Hematopoietic multipotent progenitor cell treated with erythropoietin and hydrocortisone succinate and interleukin-3 and kit ligand, for 4 days (in vitro differentiated cells): ENCODE measurements at places on chromosomes 3 and 15.
A peak's percentile ranks its signal among the peaks of the same experiment; 100 is the strongest.

GRCh38 chr15:63312286-63312685 lies 34.9 kb downstream of the APH1B start:
- DNase-seq, result no peak

GRCh38 chr3:25831578-25831977 lies 41.7 kb downstream of the OXSM start:
- DNase-seq, result peak; percentile 72

- no peak for DNase-seq
Observed at GRCh38 chr15:69358850-69359249, 55.3 kb upstream of the KIF23 start.

- DNase-seq, result no peak
Observed at GRCh38 chr3:67245545-67245944, 247.4 kb downstream of the KBTBD8 start.

GRCh38 chr15:32994810-32995424 lies 199.6 kb downstream of the FMN1 start:
- DNase-seq, result peak; percentile 63

DNA sequence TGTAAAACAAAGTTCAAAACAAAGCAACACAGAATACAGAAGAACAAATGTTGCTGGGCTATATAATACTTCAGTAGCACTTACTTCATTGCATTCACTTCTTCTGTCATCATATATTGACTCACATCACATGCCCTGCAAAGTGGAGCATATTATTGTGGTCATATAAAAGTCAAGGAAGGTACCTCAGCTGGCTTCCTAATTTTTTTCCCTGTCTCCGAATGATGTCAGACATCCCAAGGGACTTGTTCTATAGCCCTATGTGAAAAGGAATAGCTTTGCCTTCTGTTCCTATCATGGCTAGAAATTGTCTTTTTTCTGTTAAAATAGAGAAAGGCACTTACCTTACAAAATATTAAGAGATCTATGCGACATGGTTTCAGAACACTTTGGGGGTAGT lies 109.4 kb downstream of the LRTM1 start:
- no peak for DNase-seq

DNA sequence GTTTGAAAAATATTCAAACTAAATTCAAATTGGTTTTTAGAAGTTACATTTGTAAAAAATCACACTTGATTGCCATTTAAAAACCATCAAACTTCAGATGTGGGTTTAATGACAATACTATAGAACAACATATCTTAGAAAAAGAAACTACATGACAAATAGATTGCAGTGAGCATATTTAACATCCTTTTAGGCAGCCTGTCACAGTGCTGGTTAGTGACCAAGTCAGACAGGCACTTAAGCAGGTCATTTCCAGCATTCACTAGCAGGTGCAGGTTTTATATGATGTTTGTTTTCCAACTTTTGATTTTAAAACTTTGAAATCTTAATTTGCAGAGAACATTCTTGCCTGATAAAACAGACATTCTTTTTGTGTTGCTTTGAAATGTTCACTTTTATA lies 115.7 kb downstream of the MBNL1 start:
- no peak for DNase-seq

GRCh38 chr3:179181021-179181472 lies 32.9 kb downstream of the PIK3CA start:
- DNase-seq, result peak; percentile 52

DNA sequence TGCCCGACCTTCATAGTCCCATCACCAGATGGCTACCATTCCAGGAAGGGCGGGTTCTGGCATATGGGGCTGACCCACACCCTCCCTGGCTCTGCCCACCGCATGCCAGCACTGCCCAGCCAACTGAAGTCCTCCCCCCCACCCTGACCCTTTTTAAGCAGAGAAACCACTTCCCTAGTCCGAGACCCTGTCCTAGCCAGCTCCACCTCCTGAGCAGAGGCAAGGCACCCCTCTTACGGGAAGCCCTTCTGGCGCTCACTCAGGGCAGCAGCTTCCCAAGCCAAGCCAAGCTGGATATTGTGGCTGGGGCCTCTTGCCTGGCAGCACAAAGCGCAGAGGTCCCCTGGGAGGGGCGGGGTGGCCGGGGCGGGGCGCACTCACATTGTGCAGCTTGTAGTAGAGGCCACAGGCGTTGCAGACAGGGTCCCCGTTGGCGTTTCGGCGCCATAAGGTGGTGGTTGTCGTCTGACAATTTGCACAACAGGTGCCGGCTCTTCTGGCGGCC lies 11.5 kb downstream of the GATA2 start:
- DNase-seq, result peak; percentile 57

- no peak for DNase-seq
Observed at GRCh38 chr3:136670166-136670565, 82.0 kb downstream of the STAG1 start.

DNA sequence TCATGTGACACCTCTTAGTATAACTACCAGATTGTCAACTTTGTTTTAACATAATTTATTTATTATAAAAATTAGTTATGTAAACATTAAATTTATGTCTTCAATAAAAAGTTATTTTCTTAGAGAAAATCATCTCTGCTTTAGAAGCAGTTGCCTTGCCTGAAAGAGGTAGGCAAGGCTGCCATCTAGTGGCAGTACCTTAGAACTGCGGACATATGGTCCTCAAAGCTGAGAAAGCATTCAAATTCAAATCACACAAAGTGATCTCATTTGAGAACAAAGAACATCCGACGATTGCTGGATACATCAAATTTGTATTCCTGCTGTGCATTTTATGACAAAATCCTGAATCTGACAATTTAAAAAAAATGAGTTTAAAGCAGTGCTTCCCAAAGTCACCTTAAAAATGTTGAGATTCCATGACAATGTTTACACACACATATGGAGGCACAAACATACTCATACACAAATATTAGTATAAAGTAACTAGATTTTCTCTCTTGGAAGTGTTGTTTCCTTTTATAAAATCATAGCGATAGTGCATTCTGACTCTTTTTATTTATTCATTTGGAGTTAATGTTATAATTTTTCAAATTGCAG lies 617.4 kb downstream of the CADM2 start:
- DNase-seq, result peak; percentile 75

GRCh38 chr3:112464264-112464663 lies 35.0 kb downstream of the BTLA start:
- peak; percentile 83 for DNase-seq

DNA sequence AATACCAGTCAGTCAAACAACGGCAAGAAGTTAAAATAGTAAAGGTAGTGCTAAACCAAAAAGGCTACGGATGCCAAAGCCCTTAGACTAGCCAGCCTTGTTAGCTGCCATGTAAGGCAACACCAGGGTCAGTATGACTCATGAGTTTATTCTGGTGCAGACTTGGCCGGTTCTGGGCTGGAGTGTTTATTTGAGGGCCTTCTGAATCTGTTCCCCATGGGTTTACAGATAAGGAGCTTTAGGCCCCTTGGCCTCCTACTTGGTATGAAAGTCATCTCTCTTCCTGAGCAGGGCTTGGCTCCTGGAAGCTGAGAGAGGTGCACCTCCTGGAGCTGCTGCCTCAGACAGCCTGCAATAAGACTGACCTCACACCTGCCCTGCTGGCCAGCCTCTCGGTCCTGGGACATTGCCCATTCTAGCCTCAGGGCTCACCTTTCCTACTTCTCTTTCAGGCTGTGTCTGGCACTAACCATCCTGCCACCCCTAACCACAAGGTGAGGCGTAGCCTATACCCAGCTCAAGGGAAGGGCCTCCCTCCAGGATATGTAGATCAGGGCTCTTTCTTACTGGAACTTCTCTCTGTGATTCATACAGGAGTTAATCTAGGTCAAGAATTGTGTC lies 10.4 kb upstream of the RTP1 start:
- peak; percentile 57 for DNase-seq

DNA sequence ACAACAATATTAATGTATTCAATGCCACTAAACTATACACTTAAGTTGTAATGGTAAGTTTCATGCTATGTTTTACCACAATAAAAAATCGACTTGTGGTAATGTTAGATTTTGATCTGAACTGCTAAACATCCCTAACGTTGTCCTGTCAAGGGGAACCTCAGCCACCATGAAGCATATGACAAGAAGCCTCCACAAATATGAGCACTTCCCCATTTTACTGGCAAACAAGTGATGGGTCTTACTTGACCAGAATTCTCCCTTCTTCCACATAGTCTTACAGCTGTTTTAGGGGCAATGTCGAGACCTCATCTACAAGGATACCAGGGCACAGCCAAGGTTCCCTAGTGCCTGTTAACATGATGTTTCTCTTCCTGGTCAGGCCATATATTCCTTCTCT lies 124.2 kb upstream of the ABI3BP start:
- peak; percentile 60 for DNase-seq

DNA sequence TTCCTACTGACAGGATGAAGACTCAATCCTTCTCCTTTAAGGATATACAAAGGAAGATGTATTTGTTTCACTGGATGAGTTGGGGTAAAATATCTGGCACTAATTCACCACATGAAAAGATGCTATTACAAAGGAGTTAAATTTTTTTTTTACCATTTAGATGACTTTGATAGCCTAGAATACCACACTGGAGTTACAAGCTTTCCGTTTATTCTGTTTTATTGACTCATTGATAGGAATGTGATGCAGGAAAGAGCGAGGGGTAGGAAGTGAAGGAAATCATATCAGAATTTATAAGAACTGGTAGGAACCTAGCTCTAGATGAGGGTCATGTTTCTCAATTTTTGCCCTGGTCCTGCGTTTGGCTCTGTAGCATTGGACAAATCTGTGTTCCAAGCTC lies 427.2 kb downstream of the GRM7 start:
- DNase-seq, result no peak
